Dorsolateral prefrontal cortex (tissue), 122 donors: ENCODE measurements at places on chromosomes 4 and X. TPM values are rescaled to one million over a fixed set of nuclear protein-coding genes. Genes with fewer than 3 reads are reported as not detected.

Gene VGLL1
- total RNA-seq: not detected

Gene LDB2
- 168 TPM for total RNA-seq

DNA sequence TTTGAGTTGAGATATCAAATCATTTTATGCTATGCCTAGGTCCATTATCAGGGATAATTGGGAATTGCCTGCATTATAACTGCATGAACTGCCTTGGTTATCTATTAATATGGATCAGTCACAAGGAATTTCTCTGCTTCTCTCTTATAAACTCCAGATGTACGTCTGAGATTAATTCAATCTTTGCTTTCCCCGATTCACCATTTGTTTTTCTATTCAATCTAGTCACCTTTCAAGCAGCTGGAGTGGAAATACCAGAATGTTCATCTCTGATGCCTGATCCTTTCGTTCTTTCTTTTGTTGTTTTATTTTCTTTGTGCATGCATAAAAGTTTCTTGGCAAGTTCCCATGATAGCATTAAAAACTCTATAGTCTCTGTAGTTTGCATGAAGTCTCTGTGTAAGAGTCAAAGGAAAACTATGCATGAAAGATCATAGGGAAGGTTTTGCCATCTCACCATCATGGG is 22.6 kb downstream of the SYNPO2 start:
- no peak for DNase-seq

GRCh38 chrX:107484002-107484726 is 34.7 kb downstream of the FRMPD3 start:
- DNase-seq: no peak

DNA sequence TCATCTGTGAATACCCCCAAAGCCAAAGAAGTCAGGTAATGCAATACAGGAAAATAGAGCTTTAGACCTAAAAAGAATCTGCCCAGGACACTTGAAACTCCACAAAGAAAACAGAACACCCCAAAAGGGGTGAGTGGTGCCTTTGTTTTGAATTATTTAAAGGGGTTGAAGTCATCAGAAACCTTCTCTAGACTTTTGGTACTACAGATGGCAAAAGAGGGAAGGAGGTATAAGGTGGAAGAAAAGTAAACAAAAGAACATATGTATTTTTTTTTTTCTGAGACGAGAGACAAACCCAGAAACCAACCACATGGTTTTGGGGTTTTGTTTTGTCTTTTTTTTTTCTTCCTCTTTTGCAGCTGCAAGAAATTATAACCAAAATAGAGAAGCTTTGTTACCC is 1477.8 kb downstream of the C4orf33 start:
- no peak for DNase-seq
